ENCODE measurements at places on chromosomes 1 and 21. TPM values are rescaled to one million over a fixed set of nuclear protein-coding genes. Genes with fewer than 3 reads are reported as not detected.

Gene MSTO1
- 34.4 TPM for total RNA-seq

Gene TMEM61
- 1.4 TPM for total RNA-seq

Gene ADAMTSL4
- 0.23 TPM for total RNA-seq

Gene WNT9A
- 2.8 TPM for total RNA-seq

Gene SEMA6C
- 18.9 TPM for total RNA-seq

Gene AQP10
- not detected for total RNA-seq

Gene ECM1
- total RNA-seq: 1.6 TPM

Gene SAMD11
- total RNA-seq: 4.4 TPM

Gene BMP8B
- 1.4 TPM for total RNA-seq

Gene PLPP3
- total RNA-seq: 128 TPM

Gene WDR64
- not detected for total RNA-seq

Gene B3GALT2
- total RNA-seq: 87.0 TPM

Gene S100A7
- not detected for total RNA-seq

Gene GNPAT
- 59.3 TPM for total RNA-seq

Gene RAB7B
- 0.69 TPM for total RNA-seq
